Fibroblast of the aortic adventitia (primary cell): ENCODE measurements at places on chromosomes 6 and 20.
A peak's percentile ranks its signal among the peaks of the same experiment; 100 is the strongest.

- no peak for DNase-seq
Measured at GRCh38 chr6:33766921-33767907, 20.5 kb upstream of the IP6K3 start.

DNA sequence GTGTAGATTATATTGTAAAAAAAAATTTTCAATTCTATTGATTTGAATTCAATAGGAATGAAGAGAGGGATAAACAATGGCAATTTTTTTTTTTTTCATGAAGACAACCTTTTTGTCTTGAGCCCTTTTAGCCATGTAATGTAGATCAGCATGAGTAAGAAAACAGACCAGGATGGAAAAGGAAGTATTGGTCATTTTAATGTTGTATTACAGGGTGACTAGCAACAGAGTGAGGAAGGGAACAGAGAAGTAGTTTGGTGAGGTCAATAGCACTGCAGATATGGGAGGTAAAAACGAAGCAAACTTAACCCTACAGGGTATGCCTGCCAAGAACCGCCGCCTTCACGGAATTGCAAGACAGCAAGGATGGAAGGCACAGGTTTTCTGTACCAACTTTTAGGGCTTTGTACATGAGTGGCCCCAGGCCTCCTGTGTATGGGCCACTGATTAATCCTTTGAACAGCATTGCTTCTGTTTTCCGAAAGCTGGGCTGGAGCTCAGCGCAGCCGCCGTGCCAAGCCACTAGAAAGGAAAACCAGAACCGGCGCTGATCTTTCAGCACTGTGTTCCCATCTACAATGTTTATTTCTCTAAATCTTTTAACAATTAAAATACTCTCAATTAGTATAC lies 383.7 kb downstream of the CENPW start:
- DNase-seq: no peak

DNA sequence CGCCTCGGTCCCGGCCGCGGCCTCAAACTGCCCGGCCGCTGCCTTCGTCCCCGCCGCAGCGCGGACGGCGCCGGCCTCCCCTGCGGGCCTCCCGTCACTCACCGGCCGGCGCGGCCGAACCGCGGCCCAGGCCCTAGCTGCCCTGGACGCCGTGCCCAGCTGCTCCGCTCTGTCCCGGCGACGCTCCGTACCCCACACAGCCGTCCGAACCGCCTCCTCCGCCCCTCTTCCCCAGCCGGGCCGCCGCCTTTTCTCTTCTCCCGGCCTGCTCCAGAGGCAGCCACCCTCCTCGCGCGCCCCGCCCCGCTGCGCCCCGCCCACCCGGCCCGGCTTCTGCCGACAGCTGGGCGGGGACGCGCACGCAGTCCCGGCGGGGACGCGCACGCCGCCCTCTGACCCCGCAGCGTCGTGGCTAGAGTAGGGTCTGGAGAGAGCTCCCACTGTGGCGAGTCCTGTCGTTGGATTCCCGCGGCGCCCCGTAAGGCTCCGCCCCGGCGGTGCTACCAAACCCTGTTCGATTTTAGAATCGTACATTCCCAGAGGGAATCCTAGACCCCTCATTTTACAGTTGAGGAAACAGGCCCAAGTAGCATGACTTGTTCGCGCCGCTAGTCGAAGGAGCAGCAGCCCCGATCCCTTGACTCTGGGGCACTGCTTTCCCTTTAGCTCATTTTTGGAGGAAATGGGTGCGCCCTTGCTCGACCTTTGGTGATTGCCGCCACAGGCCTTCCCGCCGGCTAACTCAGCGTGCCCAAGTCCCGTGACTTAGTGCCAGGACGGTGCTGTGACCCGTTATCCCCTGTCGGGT lies at the start of gene FBXO30:
TSS of gene FBXO30 (minus strand) at position 295 of the 808 bp plus-strand sequence. CDS start 8,390 bp downstream, outside the sequence.
- DNase-seq: peak; percentile 80

GRCh38 chr6:17015551-17016381 lies 86.1 kb upstream of the STMND1 start:
- DNase-seq: no peak

DNA sequence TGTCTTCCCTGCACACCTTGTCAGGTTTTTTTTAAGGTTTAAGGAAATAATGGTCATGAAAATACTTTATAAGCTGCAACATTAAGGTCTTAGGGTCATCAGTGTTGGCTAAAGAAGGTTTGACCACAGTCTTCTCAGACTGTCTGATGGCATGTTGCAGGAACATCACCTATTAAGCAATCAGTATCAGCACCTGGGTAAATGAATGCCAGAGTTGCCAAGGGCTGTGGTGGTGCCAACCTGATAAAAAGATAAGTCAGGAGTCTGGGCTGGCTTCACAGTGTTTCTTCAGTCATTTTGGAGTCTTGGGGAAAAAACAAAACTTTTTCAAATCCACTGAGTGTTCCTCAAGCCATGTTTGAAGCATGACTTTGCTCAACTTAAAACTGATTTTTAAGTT lies 61.5 kb upstream of the VSTM2L start:
- DNase-seq: no peak

- DNase-seq: peak; percentile 79
Measured at GRCh38 chr6:168541307-168541706, 100.3 kb downstream of the SMOC2 start.

GRCh38 chr6:36544228-36544627 lies 3.1 kb downstream of the STK38 start:
- DNase-seq: peak; percentile 68

DNA sequence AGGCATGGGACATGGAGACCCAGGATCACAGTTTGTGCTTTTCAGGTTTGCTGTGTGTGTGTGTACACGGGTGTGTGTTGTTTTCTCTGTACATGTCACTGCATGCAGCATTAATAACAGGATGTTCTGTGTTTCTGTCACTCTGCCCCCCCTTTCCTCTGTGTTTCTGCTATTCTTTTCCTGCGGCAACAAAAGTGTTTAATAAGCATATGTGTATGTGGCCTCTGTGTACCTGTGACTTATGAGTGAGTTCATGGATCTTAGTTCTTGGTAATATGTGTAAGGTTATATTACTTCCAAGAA lies 9.8 kb downstream of the SYNGAP1 start:
- DNase-seq: no peak

GRCh38 chr6:75178757-75179156 lies 27.1 kb downstream of the COL12A1 start:
- DNase-seq: peak; percentile 31

GRCh38 chr6:168516944-168517741 lies 76.2 kb downstream of the SMOC2 start:
- no peak for DNase-seq

GRCh38 chr6:136410201-136411024 lies 120.8 kb upstream of the BCLAF1 start:
- no peak for DNase-seq

DNA sequence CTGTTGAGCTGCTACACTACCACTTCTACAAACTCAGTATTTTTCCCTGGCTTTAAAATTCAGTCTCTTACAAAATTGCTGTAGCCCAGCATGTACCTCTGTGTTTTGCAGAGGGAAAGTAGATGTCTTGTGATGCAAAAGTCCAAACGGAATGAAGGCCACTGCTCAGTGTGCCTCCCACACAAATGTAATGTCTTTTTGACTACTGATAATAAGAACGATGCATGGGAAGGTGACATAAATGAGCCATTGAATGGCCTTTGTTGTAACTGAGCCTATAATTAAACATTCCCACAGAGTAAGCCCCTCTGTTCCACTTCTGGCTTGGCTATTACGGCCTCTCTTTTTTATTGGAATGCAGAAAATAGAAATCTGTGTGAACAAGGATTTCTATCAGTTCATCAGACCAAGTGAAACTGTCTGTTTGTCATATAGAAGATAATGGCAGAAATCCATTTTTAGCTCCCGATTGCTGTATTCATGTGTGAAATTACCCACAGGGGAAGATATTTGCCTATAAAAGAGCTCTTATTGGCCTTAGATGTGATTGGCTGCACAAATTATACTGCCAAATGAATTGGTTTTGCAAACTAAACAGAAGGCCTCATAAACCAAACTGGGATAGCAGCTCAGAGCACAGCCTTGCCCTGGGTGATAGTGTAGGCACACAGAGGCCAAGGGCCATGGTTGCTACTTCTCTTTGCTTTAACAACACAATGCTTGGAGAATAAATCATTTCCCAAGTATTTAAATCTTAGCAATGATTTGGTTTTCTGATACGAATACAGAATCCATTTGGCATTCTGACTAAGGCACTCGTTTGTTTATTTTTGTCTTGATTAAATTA lies 241.5 kb upstream of the PLN start:
- no peak for DNase-seq

DNA sequence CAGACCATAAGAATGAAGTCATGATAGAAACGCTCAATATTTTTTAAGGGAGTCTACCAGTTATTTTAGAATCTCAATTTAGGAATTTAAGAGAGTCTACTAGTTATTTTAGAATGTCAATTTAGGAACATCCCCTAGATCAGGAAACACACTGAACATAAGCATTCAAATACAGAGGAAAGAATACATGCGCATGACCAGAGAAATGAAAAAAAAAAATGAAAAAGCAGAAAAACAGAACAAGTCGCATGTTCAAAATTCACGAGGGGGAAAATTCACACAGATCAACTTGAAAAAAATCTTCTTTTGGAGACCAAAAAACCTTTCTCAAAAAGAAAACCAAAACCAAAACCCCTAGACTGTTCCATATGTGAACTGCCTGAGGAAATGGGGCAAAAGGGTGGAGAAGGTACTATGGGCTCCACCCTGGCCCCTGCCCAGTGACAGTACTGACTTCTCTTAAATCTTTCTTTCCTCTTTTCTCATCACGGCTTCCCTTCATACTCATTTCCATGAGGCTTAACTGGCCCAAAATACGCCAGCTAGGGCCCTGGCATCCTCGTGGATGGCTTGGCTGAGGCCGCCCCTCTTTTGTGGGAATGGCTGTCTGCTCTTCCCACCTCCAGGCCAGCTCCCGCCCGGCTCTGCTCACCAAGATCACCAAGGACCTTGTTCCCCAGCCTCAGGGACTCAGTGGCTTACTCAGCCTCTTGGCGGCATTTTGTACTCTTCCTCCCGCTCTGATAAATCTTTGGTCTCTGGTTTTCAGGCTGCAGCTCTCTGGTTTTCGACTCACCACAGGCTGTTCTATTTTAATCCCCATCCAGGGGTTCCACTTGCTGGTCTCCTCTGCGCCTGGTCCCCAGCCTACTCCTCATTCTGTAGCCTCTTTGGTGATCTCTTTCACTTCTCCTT lies 11.2 kb downstream of the ZBTB2 start:
- DNase-seq: peak; percentile 24

DNA sequence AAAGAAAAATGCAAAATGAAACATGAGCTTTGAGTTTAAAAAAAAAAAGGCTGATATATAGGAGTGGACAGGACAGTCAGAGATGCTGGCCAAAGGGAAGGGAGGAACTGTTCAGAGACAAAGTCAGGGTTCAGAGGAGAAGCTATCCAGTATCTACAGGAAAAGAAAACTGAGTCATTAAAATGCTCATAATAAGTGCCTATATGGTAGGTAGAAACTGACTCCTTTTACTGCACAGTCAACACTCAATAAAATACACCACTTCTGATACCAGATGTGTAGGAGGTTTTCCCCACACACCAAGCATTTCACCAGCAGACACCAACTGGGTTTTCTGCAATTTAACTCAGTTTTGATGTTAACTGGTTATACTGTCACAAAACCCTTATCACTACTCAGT lies 32.9 kb downstream of the FRK start:
- DNase-seq: no peak
